GM13977 (cell line): ENCODE measurements at places on chromosomes 11 and 22.
A peak's percentile ranks its signal among the peaks of the same experiment; 100 is the strongest.

GRCh38 chr11:34585735-34586487, 35.0 kb upstream of the EHF start:
- peak; percentile 41 for DNase-seq

- no peak for DNase-seq
Observed at GRCh38 chr11:30861531-30861930, 275.4 kb upstream of the MPPED2 start.

DNA sequence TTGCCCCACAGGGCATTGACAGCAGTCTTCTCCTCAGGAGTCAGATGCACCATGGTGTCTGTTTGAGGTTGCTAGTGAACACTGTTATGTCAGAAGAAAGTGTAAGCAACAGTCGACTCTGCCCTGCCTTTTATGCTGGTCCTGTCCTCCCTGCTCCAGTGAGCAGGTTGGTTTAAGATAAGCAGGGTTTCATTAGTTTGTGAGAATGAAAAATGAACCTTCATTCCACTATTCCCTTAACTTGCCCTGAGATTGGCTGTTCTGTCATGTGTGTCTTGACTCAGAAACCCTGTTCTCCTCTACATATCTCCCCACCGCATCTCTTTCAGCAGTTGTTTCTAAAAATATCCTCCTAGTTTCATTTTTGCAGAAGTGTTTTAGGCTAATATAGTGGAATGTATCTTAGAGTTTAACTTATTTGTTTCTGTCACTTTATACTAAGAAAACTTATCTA, at the start of gene HBD:
Gene HBD (minus strand): TSS at position 103 of the 454 bp plus-strand sequence. CDS start 50 bp downstream, at position 53.
- DNase-seq, result peak; percentile 7

GRCh38 chr11:45057938-45058646, 88.3 kb upstream of the PRDM11 start:
- DNase-seq, result no peak

GRCh38 chr22:22953791-22954190, 66.2 kb downstream of the IGLL5 start:
- DNase-seq, result no peak

- DNase-seq, result no peak
Observed at GRCh38 chr22:20150381-20151275, at the start of gene CCDC188. Gene CCDC188, minus strand, starts transcription at chr22:20151055. Its CDS starts 69 bp downstream, at chr22:20150986.

DNA sequence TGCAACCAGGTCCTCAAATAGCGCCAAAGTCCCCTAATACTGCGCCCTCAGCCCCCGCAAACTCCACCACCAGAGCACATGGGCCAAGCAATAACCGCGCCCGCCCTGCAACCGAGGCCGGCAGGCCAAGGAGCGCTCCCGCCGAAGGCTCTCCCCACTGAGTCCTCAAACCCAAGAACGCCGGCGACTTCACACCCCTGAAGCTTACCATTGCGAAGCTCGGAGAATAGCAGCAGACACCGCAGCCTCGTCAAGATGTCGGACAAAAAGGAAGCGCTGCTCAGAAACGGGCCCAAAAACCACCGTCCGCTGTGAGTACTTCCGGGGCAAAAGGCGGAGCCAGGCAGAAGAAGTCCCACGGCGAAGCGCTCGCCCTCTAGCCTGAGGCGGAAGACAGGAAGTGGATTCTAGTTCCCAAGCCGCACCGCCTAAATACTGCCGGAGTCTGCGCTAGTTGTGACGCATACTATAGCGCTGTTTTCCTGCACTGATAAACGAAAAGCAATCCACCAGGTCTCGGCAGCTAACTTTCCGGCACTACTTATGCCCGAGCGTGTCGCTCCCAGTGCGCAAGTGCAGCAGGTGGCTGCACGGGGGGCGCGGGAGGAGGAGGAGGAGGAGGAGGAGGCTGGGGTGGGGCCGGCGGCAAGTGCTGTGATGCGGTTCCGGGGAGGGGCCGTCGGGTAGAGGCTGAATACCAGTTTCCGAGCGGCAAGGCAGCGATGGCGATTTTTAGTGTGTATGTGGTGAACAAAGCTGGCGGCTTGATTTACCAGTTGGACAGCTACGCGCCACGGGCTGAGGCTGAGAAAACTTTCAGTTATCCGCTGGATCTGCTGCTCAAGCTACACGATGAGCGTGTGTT, at the start of the genes RPS25 and TRAPPC4:
Gene RPS25 (minus strand): TSS at position 270 of the 865 bp plus-strand sequence. CDS start 59 bp downstream, at position 211.
Gene TRAPPC4 (plus strand): TSS at position 693 of the 865 bp plus-strand sequence. CDS start 30 bp downstream, at position 723.
- DNase-seq, result peak; percentile 94

DNA sequence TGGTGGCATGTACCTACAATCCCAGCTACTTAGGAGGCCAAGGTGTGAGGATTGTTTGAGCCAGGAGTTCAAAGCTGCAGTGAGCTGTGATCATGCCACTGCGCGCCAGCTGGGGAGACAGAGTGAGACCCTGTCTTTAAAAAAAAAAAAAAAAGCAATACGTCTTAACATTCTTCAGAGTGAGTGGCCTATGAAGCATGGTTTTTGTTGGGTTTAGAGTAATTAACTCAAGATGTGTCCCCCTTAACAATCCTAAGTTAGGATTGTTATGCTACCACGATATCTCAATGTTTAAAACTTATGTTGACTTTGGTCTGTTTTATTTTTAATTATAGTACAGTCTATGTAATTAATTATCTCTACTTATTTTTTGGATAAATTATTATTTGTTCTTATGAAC, 156.1 kb downstream of the HIPK3 start:
- DNase-seq, result no peak

- DNase-seq, result no peak
Observed at GRCh38 chr11:129968591-129969419, 33.8 kb downstream of the PRDM10 start.

DNA sequence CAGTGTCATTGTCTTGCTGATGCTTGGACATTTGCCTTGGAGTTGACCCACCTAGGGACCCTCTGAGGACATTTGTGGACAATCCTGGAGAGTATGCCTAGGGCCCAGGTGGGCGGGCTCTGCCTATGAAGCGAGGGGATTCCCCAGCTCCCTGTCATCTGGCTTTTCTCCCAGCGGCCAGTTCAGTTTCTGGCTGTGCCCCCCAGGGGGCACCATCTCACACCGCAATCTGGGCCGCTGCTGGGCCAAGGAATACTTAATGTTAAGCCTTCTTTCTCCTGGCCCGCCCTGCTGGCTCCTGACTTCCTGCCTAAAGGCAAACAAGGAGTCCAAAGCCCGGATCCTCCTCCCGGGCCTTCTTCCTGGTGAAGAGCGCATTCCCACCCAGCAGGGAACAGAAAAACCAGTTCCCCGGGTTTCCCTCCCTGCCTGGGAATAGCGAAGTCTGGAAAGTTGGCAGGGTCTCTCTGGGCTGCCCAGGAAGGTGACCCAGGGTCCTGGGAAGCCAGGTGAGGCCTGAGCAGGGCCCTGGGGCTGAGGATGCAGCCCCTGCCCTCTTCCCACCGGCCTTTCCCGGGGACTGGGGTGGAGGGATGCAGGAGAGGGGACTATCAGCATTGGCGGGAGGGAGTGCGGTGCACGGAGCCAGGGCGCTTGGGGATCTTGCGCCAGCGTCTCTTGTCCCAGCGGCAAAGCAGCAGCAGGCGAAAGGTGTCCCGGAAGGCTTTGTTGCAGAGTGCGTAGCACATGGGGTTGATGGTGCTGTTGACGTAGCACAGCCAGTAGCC, 11.9 kb downstream of the CHRM1 start:
- no peak for DNase-seq

DNA sequence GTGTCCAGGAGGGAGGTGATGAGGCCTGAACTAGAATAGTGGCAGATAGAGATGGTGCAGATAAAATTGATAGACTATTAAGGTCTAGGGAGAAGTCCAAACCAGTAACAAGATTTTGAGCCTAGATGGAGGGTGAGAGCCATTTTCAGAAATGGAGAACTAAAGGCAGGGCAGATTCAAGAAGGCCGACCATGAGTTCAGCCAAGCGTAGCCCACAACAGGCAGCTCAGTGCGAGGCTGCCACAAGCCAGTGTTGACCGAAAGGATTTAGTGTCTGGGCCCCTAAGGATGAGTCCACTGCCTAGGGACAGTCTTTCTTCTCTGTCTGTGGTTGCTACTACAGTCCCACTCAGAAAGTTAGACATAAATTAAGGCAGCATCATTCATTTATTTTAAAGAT, 51.7 kb downstream of the PPP2R1B start:
- no peak for DNase-seq

GRCh38 chr11:32148895-32149294, 58.0 kb downstream of the RCN1 start:
- no peak for DNase-seq

DNA sequence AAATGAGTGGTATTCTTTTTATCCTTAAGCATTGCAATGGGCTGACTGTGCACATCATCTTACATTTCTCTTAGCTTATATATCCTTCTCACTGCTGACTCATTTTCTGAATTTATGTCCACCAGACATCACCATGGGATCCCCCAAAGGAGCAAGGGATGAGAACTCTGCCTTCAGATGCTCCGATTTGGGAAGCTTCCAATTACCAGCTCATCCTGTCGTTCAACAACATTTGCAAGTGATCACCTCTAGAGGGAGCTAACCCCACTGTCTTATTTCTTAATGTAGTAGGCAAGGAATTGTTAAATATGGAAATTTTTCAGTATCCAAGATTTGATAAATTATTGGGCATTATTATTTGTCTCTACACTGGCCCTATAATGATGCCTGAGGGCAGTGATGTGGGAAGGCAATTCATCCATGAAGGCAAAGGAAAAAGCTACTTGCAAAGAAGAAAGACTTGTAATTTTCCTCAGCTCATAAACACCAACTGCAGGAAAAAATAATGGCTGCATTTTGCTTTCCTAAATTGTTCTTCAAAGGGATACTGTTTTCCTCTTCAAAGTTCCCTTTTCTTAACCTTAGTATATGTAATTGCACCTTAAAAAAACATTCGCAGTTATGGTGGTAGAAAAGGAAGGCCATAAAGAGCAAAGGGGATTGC, 102.4 kb upstream of the FSHB start:
- peak; percentile 9 for DNase-seq

GRCh38 chr11:30196400-30197206, 34.2 kb upstream of the FSHB start:
- DNase-seq, result peak; percentile 20

DNA sequence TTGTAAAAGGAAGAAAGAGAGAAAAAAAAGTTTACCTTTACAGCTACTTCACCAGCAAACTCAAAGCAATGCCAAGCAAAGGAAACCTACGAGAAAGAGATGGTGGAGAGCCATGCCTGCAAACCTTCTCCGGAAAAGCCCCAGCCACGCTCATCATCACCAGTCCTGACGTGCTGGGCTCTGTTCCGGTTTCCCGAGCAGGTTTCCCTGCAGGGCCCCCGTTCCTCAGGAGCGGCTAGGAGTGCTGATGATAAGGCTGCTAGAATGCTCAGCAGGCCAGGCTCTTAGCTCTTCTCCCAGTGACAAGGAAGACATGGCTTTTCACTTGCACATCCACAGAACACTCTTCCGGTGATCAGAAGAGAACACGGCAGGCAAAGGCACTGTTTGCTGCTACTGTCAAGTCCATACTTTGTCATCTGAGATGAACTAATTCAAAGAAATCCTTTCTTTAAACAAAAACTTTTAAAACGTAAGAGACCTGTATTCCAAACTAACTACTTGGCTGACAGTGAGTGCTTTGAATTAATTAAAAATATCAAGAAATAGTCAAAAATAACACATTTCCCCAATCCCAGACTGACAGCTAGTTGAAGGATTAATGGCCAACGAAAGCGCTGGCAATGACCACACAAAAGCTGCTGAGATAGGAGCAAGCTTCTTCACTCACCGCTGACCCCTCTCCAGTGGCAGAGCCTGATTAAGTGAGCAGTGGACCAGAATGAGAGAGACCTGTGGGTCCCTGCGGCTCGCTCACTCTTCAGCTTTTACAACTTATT, 35.8 kb downstream of the DUSP8 start:
- no peak for DNase-seq

GRCh38 chr11:86251345-86251744, 6.8 kb downstream of the EED start:
- DNase-seq, result no peak
